ENCODE measurements at places on chromosomes 2 and 18.

GRCh38 chr2:225318440-225318839 lies 81.1 kb upstream of the NYAP2 start:
- no peaks in the 10 kb centered on the region for H3K4me1 ChIP-seq
- DNase-seq = no peak
- H3K27me3 ChIP-seq = no peaks in the 10 kb centered on the region
- no peak overlapping the region for H3K4me3 ChIP-seq

GRCh38 chr2:218275371-218276072 lies 5.2 kb downstream of the PNKD start:
- H3K27me3 ChIP-seq = no peaks in the 10 kb centered on the region
- no peak overlapping the region for H3K4me3 ChIP-seq
- DNase-seq = no peak
- no peak overlapping the region for H3K27ac ChIP-seq
- H3K36me3 ChIP-seq = peaks cover 50% of the 10 kb centered on the region
- H3K4me1 ChIP-seq = peaks cover 27% of the 10 kb centered on the region

DNA sequence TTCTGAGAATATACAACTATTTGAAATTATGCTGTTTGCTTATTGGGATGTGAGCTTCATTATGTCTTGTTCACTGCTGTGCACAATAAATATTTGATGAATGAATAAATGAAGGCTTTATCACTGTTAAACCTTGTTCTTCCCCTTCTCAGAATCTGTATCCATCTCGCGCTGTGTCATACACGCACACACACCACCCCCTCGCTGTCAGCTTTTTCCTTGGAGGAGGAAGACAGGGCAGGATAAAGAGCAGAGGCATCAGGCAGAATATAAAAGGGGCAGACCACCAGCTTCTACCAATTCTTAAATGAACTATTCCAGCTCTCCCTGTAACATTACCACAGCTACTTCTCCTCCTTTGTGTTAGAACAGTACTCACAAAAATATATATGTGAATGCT lies 75.0 kb downstream of the CD226 start:
- no peak overlapping the region for H3K27ac ChIP-seq
- no peak for DNase-seq
- H3K4me3 ChIP-seq = no peak overlapping the region

DNA sequence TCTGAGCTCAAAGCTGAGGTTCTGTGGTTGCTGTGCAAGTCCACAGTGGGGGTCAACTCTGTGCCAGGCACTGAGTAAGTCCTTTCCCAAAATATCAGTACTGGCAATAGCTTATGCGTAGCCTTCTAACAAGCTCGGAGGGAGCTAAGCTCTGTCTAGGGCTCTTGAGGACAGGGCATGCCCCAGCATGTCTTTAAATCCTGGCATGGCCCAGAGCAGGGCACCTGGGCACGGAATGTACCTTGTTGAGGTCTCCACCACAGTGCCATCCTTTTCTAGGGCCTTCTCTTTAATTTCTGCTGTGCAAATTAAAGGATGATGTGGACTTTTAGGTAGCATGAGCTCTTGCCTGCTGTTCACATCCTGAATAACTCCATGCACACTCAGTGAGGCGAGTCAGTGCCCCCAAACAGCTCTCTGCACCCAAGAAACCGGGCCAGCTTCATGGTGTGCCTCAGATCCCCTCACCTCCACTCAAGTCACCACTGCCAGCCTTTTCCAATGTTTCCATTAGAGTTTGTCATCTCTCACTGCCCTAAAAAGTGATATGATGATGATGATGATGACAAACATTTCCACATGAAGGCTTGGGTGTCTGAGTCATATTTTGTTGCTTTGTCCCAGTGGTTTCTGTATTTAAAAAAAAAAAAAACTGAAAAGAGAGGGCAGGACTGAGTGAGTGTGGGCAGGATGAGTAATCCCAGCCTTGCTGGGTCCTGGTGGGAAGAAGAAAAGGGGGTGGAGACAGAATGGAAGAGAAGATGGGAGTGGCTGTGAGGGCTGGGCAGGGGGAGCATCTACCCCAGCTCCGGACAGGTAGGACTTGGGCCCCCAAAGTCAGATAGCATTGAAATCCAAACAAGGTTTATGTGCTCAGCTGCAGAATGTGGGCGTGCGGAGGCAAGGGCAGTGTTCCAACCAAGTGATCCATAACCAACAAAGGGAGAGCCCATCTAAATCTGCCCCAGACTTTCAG lies 78.9 kb downstream of the ZBTB7C start:
- no peaks in the 10 kb centered on the region for H3K4me1 ChIP-seq
- no peak for DNase-seq
- H3K36me3 ChIP-seq = no peaks in the 10 kb centered on the region
- peaks cover 15% of the 10 kb centered on the region for H3K27me3 ChIP-seq
- peak overlapping the region; percentile 50 for H3K27ac ChIP-seq
- H3K4me3 ChIP-seq = no peak overlapping the region

DNA sequence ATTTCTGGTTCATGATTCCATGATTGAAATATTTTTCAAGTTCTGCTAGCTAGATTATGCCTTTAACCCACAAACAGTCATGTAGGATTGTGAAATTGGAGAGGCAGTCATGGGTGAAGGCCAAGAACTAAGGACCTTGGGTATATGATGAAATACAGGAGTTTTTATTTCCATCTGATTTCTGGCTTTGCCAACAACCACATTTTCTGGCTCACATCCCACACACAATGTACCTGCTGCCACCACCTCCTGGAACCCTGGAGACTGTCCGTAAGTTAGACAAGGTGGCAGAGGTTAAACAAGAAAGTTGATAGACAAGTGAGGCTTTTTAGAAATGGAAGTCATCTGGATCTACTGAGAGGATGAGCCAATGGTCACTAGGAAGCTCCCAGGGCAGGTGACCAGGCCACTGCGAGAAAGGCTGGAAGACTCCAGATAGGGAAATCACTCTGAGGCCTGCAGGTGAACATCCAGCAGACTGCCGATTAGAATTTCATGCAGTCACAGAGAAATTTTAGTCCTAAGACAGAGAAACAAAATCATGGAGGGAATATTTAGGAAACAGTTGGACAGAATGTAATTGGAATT lies 402.0 kb downstream of the ALK start:
- no peaks in the 10 kb centered on the region for H3K4me1 ChIP-seq
- no peaks in the 10 kb centered on the region for H3K27me3 ChIP-seq
- H3K27ac ChIP-seq = no peak overlapping the region
- no peak overlapping the region for H3K4me3 ChIP-seq

- DNase-seq = no peak
- peaks cover 4% of the 10 kb centered on the region for H3K27me3 ChIP-seq
- no peak overlapping the region for H3K4me3 ChIP-seq
- peaks cover 40% of the 10 kb centered on the region for H3K36me3 ChIP-seq
Measured at GRCh38 chr2:27773959-27774358, 2.4 kb downstream of the MRPL33 start.

DNA sequence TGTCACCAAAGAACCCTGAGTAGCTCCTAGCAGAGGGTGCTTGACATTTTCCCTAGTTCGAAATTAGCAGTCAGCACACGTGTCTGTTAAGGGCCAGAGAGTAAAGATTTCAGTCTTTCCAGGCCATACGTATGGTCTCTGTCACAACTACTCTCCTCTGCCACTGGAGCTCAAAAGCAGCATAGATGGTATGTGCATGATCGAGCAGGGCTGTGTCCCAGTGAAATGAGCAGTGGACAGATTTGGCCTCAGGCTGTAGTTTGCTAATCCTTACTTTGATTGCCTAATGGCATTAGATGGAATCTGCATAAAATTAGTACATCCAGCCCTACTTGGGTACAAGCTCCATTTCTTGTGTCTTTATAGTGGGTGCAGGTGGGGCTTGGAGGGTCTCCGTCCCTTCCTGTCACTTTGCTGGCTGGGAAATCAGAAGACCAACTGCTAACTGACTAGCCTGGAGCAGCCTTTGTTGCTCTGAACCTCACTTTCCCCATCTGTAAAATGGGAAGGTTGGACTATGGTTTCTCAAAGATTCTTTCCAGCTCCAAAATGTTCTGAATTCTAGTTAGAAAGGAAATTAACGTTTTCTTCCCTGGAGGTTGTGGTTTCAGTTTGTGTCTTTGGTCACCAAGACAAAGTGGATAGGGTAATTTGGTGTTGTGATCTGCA lies 108.5 kb downstream of the GLI2 start:
- DNase-seq = no peak
- H3K27me3 ChIP-seq = peaks cover 5% of the 10 kb centered on the region
- no peak overlapping the region for H3K27ac ChIP-seq
- H3K4me1 ChIP-seq = no peaks in the 10 kb centered on the region
- no peak overlapping the region for H3K4me3 ChIP-seq

GRCh38 chr2:144703852-144704708 lies 184.2 kb upstream of the ZEB2 start:
- H3K4me3 ChIP-seq = no peak overlapping the region
- no peaks in the 10 kb centered on the region for H3K4me1 ChIP-seq
- H3K36me3 ChIP-seq = no peaks in the 10 kb centered on the region
- H3K27ac ChIP-seq = no peak overlapping the region

- H3K4me1 ChIP-seq = peaks cover 17% of the 10 kb centered on the region
- no peak for DNase-seq
- H3K36me3 ChIP-seq = peaks cover 10% of the 10 kb centered on the region
- H3K27me3 ChIP-seq = no peaks in the 10 kb centered on the region
- no peak overlapping the region for H3K4me3 ChIP-seq
Measured at GRCh38 chr2:121490584-121491133, 40.0 kb upstream of the RNU4ATAC start.

DNA sequence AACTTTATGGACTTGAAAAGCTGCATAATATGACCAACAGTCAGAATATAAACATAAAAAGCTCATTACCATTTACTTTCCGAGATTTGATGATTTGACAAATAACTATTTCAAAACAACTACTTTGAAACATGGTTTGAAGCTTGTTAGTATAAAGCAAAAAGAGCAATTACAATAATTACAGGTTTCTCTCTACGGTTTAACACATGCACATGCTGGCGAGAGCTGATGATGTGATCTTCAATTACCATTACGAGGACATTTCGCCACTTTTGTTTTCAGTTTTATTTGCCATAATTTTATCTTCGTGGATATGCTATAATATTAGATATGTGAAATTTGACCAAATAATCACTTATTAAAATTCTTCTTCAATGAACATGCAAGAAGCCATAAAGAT lies 270.1 kb downstream of the TCF4 start:
- H3K27ac ChIP-seq = no peak overlapping the region
- DNase-seq = no peak
- no peak overlapping the region for H3K4me3 ChIP-seq
- peaks cover 29% of the 10 kb centered on the region for H3K27me3 ChIP-seq
- H3K36me3 ChIP-seq = no peaks in the 10 kb centered on the region
- peaks cover 11% of the 10 kb centered on the region for H3K4me1 ChIP-seq

- no peaks in the 10 kb centered on the region for H3K4me1 ChIP-seq
- no peak overlapping the region for H3K27ac ChIP-seq
- no peak overlapping the region for H3K4me3 ChIP-seq
- no peaks in the 10 kb centered on the region for H3K36me3 ChIP-seq
- no peak for DNase-seq
- no peaks in the 10 kb centered on the region for H3K27me3 ChIP-seq
Measured at GRCh38 chr18:72783530-72783929, 84.3 kb downstream of the NETO1 start.

GRCh38 chr18:48947560-48947959 lies 3.2 kb downstream of the SMAD7 start:
- H3K36me3 ChIP-seq = peaks cover 71% of the 10 kb centered on the region
- no peaks in the 10 kb centered on the region for H3K27me3 ChIP-seq
- peak overlapping the region; percentile 93 for H3K4me3 ChIP-seq
- peak overlapping the region; percentile 84 for H3K27ac ChIP-seq

DNA sequence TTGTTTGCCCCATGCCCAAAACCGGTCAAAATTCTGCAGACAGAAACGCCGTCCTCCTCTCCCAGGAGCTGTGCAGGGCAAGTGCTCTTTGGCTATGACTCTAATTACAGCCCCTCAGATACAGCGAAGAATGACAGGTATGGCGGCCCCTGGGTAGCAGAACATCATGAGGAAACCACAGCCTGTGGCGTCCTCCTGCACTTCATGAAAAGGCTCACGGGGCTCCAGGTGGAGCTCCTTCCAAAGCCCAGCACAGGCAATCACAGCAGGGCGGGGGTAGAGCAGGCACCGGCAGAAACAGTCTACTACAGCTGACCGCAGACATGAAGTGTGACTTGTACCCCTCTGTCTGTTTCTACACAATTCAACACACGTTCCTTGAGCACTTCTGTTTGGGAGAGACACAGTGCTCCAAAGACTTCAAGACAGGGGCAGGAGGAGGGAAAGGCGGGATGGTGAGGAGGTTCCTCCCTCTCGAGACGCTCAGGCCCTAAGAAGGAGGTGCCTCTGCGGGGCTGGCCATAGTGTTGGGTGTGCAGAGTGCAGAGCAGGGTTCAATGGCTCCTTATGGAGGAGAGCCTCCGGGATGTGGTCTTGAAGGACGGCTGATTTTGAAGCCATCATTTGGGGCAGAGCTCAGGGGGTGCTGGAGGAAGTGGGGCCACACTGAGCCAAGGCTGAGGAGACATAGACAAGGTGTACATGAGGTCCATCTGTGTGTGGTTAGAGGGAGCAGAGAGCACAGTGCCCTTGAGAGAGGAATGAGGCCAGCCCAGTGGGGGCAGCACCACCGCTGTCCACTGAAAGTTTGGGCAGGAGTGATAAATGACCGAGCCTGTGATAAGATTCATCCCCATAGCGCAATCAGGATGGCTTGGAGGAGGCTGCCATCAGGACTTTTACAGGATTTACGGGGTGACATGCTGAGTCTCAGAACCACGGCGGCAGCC lies 468.3 kb downstream of the EIPR1 start:
- H3K4me3 ChIP-seq = no peak overlapping the region
- no peaks in the 10 kb centered on the region for H3K27me3 ChIP-seq
- no peak for DNase-seq
- no peaks in the 10 kb centered on the region for H3K4me1 ChIP-seq
- no peak overlapping the region for H3K27ac ChIP-seq

DNA sequence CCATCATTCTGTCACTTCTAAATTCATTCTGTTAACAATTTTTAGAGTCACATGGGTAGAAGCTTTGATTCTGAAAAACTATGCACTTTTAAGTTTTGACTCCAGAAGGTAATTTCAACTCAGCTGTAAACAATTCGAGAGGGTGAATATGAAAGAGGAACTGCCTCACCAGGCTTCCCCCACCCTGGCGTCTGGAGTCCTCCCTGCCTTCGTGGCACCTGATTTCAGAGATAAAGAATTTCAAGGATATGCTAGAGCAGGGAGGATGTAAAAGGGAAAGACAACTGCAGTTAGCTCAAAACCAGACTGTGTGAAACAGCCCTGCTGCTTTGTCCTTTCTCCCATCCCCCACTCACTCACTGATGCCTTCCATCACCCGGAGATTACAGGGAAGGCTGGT lies 40.7 kb downstream of the ONECUT2 start:
- H3K4me1 ChIP-seq = no peaks in the 10 kb centered on the region
- no peak overlapping the region for H3K4me3 ChIP-seq
- H3K36me3 ChIP-seq = no peaks in the 10 kb centered on the region
- H3K27me3 ChIP-seq = no peaks in the 10 kb centered on the region
- H3K27ac ChIP-seq = no peak overlapping the region
- no peak for DNase-seq
